ENCODE measurements at places on chromosomes 1 and 21.

DNA sequence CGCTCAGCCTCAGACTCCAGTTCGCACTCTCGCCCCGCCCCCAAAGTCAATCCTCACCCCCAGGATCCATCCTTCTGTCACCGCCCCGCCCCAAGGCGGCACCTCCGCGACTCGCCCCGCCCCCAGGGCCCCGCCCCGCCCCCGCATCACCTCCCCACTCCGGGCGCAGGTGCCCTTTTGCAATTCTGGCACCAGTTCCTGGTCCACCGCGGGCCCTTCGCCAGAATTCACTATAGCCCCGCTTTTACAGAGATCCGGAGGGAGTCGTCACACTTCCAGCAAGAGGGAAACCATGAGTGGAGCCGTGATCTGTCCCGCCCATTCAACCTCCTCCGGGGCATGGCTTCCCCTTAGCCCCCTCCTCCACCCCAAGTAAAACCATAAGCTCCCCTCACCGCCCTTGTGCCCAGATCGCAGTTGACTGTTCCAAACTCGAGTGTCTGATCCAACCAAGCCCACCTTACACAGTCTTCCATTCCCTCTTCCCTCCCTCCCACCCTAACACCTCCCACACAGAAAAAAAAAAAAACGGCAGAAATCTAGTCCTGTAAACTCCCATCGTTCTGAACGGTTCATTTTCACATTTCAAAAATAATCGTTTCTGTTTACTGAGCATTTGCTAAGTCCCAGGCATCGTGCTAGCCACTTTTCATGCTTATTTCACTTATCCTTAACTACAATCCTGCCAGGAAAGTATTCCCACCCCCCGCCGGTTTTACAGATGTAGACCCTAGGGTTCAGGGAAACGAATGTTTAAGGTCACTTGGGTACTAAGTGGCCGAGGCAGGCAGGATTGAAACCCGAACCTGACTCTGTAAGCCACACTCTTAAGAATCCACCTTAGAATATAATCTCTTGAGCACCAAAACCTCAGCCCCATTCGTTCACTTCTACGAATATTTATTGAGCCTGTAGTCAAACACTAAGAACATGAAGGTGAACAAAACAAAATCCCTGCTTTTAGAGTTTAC, 1.3 kb upstream of the DNAJC16 start:
- no peak for DNase-seq

DNA sequence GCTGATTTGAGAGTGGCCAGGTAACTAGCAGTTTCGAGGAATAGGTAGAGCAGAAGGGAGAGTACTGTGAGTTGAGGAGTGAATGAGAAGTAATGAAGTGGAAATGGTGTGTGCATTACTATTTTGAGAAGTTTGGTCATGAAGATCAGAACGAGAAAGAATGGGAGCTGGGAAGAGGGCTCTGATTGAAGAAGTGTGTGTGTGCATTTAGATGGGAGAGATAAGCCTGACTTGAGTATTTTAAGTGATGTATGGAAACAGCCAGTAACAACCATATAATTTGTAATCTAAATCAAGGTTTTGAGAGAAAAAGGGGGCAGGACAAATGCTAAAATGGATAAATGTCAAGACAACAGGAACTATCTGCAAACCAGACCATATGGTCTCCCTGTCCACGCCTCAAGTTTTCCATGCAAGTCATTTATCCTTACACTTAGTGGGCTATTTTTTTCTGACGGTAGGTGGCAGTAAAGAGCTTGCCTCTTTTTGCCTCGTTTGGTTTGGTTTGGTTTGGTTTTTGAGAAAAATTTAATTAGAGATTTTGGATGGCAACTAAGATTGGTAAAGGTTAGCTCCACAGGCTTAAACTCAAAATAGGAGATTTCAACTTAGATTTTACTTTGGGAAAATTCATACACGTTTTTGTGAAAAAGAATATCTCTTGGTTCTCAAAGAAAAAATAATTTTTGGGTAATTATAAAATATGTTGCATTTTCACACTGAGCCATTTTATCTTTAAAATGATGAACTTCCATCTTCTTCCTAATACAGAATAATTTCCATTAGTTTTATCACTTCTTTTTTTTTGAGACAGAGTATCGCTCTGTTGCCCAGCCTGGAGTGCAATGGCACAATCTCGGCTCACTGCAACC, 9.5 kb upstream of the B3GALNT2 start:
- DNase-seq: peak; percentile 30

- no peak for DNase-seq
These were observed 21.5 kb upstream of the MTARC2 start for GRCh38 chr1:220726634-220727033.

DNA sequence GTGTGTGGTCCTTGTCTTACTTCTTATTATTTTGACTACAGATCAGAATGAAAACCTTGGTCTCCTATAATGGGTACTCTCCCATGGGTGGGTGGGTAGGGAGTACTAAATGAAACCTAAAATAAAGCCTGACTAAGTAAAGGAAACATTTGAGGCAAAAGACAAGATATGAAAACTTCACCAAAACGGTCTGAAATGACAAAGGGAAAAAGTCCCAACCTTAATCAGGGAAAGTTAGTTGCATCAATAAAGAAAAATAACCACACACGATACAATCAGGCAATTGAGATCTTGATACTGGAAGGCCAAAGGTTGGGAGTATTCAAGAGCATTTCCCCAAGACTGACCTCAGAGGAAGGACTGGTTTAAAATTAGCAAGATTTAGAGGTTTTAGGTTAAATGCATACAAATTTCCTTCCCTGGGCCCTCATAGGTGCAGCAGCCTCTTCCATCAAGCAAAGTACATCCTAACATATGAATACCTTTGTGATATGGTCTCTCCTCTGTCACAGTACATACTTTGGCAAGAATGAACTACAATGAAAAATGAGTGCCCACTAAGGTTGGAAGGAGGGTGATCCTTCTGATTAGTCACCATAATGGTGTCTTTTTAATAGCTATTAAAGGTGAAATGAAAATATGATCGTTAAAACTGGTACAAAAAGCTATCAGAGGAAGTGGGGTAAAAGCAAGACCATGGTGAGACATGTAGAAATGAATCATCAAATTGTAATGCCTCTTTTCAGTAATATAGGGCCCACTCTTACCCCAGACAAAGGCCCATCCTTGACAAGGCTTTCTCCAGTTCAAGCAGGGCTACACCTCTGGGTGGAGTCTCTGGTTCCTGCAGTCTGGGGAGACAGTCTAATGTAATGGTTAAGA, 15.3 kb upstream of the TNFSF4 start:
- DNase-seq: no peak

GRCh38 chr1:2502210-2502609, 24.2 kb downstream of the PANK4 start:
- DNase-seq: no peak

GRCh38 chr1:149936992-149937705, 470 bp upstream of the MTMR11 start:
- no peak for DNase-seq

- no peak for DNase-seq
These were observed 957.0 kb downstream of the AMY1C start for GRCh38 chr1:104706631-104707147.

DNA sequence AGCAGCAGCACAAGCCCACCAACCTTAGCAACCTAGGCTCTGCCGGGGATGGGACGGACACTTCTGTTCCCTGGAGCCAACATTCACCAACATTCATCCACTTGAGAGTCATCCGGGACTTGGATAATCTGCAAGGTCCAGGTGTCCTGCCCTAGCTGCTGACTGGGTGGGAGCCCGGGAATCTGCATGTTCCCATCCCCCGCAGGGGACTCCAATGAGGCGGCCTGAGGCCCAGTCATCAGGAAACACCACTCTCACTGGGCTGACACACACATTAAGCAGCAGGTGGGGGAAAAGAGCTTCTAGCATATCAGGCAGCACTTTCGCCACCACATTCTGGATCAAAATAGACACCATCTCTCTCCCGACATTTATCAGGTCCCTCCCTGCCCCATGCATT, 38.4 kb upstream of the CCSAP start:
- DNase-seq: no peak

DNA sequence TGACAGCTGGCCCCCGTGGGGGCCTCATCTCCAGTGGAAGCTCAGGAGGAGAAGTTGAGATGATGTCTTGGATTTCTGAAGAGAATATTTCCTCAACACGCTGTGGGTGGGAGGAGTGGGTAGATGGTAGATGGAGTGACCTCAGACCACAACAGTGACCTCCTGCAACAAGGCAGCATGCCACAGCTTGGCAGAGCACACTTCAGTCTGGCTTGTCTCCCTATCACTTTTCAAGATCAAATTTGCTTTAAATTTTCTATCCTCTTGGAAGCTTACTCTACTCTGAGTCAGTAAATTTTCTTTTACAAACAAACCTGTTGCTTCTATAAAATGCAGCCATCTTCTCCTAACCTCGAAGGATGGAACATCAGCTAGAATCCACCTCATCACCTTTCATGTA, 59.7 kb downstream of the NTPCR start:
- DNase-seq: no peak

DNA sequence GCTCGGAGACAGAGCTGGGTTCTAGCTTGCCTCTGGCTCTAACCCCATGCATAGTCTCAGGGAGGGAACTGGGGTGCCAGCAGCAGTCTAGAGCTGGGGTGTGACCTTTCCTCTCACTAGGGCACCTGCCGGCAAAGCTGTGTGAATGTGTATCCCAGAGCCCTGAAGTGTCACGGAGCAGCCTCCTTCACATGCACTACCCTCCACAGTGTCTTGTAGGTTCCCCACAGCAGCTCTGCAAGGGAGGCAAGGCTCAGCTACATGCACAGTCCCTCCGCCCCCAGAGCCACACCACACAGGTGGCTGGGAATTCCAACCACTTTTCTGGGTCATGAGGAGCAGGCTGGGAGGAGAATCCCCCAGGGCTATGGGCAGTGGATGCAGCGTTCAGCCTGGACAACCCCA, 7.7 kb upstream of the HPCA start:
- no peak for DNase-seq

DNA sequence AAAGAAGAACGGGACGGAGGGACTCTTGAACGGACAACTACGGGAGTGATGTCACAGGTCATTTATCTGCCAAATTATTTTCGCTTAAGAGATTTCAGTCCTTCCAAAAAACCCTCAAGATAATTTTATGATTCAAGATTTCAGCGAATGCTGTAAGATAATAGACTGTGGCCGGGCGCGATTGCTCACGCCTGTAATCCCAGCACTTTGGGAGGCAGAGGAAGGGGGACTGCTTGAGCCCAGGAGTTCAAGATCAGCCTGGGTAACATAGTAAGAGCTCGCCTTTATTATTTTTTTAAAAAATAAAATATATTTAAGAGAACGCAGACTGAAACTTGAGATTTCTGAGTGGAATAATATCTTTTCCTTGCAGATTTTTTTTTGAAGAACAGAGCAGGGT, 609 bp downstream of the RWDD2B start:
- no peak for DNase-seq

DNA sequence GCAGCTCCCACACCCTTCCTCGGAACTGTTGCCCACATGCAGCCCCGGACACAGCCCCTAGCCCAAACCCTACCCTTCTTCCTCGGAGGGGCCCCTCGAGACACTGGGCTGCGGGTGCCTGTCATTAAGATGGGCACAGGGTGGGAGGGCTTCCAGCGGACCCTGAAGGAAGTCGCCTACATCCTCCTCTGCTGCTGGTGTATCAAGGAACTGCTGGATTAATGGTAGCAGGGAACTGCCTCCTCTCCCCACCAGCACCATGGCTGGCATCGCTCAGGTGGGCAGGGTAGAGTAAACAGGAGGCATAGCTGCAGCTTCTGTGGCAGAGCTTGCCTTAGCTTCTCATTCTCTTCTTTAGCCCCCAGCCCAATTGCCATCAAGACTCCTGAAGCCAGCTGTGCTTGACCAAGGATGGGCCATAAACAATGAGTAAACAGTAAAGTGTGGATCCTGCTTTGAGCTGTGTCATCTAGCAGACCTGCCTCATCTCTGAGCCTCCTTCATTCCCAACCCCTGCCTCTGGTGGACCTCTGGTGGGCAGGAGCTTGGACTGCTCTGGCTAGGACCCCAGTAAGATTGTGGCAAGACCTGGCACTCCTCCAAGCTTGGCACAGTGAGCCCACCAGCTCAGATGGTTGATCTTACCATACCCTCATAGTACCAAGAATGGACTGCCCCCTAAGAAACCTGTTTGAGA, at the start of gene LENEP:
Gene LENEP, plus strand, starts transcription at position 15 of the 697 bp plus-strand sequence. Its CDS starts 22 bp downstream, at position 37.
- no peak for DNase-seq

DNA sequence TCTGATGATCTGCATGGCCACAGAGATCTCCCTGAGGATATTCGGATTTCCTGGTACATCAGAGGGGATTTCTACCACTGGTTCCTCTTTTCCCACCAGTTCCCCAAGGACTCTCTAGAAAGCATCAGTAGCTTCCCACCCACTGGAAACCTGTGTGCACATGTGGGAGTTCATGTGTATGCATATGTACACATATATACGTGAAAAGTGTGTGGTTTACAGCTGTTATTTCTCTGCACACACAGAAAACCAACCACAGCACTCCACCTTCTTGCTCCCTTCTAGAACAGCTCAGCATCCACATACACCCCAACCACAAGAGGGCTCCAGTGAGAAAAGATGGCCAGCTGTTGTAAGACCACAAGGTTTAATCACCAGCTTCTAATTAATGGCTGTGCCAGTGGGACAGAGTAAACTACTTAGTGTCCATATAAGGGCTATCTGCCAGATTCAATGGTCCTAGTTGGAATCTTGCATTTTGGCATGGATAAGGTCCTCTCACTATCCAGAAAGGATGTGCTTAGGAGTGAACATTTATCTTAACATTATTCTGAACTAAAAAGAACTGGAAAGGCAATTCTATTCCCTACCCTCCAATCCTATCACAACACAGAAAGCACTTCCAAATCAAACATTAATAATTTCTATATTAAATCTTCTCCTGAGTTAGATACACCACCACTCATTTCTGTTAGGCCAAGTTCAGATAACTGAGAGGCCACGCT, 24.1 kb downstream of the GPR3 start:
- DNase-seq: no peak

DNA sequence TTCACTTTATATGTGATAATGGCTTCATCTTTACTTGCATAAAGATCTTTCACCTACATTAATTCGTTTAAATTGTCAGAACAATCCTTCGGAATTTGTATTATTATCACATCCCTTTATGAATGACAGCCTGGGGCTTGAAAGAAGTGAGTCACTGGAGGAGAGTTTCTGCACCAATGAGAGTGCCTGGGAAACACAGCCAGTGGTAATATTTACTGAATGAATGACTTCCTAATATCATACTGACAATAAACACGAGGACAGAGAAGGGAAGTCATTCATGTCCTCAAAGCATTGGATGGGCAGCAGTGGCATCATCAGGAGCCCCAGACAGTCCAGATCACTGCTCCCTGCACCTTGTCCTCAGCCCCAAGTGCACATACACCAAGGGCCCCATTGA, 40.7 kb upstream of the PDE4B start:
- DNase-seq: no peak

DNA sequence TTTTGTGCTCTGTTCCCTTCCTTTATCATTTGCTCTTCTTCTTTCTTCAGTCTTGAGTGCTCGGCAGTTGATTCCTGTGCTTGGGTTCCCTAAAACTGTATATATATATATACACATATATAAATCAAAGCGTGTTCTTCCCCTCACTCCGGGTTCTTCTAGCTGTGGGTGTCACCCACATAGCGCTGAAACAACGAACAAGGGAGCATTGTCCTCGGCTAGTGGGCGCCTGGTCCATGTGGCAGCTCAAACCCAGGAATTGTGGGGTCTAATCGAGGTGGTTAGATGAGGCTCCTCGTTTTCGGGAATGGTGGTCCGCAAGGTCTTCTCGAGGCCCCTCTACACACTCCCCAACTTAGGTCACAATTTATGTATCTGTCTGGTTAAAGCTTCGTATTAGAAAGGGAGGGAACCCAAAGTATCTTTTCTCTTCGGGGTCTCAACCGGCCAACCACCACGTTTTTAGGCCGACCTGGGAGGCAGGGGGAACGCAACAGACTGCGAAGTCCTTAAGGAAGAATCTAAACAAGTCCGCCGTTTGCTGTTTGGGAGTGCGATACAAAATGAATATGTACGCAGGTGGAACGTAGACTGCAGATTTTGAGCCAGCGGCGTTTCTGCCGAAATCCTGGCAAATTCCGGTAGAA, 504 bp upstream of the SDHC start:
- DNase-seq: no peak

Data from C1 segment of cervical spinal cord (tissue), 14 donors.